H9 (cell line): ENCODE measurements at places on chromosomes 7 and 10.

- H3K36me3 ChIP-seq: no peaks in the 10 kb centered on the region; the same call in 1 of the 3 replicates
- no peak overlapping the region for H3K4me3 ChIP-seq
- H3K27me3 ChIP-seq: no peaks in the 10 kb centered on the region
- no peaks in the 10 kb centered on the region for H3K4me1 ChIP-seq
- no peak overlapping the region for H3K27ac ChIP-seq
These were observed 13.6 kb downstream of the OPTN start for GRCh38 chr10:13113544-13113943.

GRCh38 chr10:24849051-24849450, 103.4 kb downstream of the PRTFDC1 start:
- peaks cover 6% of the 10 kb centered on the region; the same call in 1 of the 2 replicates for H3K4me1 ChIP-seq
- H3K36me3 ChIP-seq: no peaks in the 10 kb centered on the region
- no peak for DNase-seq
- no peaks in the 10 kb centered on the region for H3K27me3 ChIP-seq

DNA sequence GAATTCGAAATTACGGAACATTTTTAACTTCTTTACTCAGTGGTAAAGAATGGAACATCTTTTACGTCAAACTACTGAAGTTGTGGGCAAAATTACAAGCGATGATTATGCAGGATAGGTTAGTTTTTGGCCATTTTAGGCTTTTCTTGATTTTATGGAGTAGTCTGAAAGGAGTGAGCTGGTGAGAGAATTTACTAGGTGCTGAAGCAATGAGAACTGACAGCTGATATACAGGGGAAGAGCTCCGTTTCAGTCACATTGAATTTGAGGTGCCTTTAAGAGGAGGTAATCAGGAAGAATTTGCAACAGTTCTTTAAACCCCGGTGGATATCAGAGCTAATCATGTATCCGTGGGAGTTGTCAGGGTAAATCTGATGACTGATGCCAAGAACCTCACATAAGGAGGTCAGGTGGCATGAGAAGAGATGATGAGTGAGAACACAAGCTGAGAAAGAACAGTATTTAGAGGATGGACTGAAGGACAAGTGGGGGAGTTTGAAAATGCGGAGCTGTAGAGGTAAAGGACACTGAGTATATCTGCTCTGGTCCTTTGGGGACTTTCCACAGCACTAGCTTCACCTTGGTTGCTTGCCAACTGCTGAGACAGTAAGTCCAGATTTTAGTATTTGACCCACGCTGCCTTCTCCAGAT, 104.3 kb downstream of the AHR start:
- no peaks in the 10 kb centered on the region for H3K4me1 ChIP-seq
- no peak for DNase-seq
- H3K27me3 ChIP-seq: no peaks in the 10 kb centered on the region
- no peak overlapping the region for H3K4me3 ChIP-seq
- H3K36me3 ChIP-seq: peaks cover under 1% of the 10 kb centered on the region; the same call in 1 of the 3 replicates
- no peak overlapping the region for H3K27ac ChIP-seq

DNA sequence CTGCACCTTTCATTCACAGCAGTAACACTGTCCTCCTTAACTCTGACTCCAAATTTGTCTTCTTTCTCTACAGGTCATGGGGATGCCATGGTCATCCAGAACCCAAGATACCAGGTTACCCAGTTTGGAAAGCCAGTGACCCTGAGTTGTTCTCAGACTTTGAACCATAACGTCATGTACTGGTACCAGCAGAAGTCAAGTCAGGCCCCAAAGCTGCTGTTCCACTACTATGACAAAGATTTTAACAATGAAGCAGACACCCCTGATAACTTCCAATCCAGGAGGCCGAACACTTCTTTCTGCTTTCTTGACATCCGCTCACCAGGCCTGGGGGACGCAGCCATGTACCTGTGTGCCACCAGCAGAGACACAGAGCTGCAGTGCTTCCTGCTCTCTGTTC, 156.2 kb upstream of the PRSS1 start:
- no peaks in the 10 kb centered on the region for H3K4me1 ChIP-seq
- no peak overlapping the region for H3K27ac ChIP-seq
- no peak for DNase-seq
- no peak overlapping the region for H3K4me3 ChIP-seq
- no peaks in the 10 kb centered on the region for H3K36me3 ChIP-seq

- no peaks in the 10 kb centered on the region for H3K4me1 ChIP-seq
- H3K27ac ChIP-seq: no peak overlapping the region
- no peak for DNase-seq
- peaks cover 85% of the 10 kb centered on the region for H3K36me3 ChIP-seq
- no peaks in the 10 kb centered on the region for H3K27me3 ChIP-seq
- H3K4me3 ChIP-seq: no peak overlapping the region
These were observed 127.4 kb downstream of the TRRAP start for GRCh38 chr7:99005776-99006175.

DNA sequence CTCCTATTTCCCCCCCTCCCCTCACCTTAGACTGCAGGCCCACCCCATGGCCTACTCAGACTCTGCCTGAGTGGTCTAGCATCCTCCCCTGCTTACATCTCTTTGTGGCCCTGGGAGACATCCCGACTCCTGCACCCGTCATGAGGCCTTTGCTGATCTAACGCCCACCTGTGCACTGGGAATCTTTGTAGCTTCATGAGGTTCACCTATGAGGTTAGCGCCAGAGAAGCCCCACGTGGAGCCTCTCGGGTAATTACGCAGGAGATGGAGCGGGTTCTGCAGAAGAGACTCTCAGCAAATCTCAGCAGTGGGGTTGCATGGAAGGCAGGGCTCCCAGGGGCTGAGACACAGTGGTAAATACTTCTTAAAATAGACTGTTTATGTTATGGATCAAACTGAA, 43.5 kb upstream of the HSPA12A start:
- H3K4me1 ChIP-seq: no peaks in the 10 kb centered on the region
- H3K27ac ChIP-seq: no peak overlapping the region
- H3K27me3 ChIP-seq: no peaks in the 10 kb centered on the region
- H3K36me3 ChIP-seq: no peaks in the 10 kb centered on the region; the same call in 2 of the 3 replicates
- H3K4me3 ChIP-seq: no peak overlapping the region

DNA sequence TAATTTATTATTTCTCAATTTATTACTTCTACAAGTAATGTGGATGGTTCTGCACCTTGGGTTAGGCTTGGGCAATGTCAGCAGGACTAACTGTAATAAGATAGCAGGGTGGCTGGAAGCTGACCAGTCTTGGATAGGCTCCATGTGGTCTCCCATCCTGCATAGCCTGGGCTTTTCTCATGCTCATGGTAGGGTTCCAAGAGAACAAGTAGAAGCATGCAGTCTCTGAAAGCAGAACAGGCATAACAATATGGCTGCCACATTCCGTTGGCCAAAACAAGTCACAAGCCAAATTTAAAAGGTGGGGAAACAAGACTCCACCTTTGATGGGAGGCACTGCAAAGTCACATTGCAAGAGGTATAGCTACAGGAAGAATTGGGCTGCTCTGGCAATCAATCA, 98.6 kb upstream of the MDFIC start:
- peaks cover 16% of the 10 kb centered on the region for H3K36me3 ChIP-seq
- DNase-seq: peak; percentile 49
- H3K27ac ChIP-seq: peak overlapping the region; percentile 8
- no peaks in the 10 kb centered on the region for H3K27me3 ChIP-seq
- no peak overlapping the region; the same call in 2 of the 3 replicates for H3K4me3 ChIP-seq

GRCh38 chr10:24407928-24408327, 199.0 kb downstream of the KIAA1217 start:
- no peak for DNase-seq
- no peak overlapping the region for H3K4me3 ChIP-seq
- no peaks in the 10 kb centered on the region for H3K36me3 ChIP-seq
- no peaks in the 10 kb centered on the region for H3K27me3 ChIP-seq

DNA sequence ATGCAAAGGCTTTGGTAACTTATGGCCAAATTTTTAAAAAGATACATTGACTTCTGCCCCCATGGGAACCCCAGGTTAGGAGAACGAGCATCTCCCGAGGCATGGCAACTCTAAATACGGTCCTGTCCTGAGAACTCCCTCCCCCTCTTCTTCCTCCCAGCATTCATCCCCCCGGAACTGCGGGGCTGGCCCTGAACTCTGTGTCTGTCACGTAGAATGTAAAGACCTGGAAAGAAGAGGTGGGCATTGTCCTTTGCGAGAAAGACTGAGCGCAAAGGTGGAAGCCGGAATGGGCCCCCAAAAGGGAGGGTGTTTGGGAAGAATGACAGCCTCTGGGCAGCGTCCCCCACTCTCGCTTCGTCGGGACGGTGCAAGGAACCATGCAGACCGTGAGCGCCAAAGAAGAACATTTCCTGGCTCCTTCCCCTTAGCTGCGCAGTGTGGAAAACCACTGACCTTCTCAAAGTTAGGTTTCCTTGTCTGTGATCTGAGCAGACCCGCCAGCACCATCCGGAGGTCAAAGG, 21.0 kb downstream of the SHH start:
- H3K27ac ChIP-seq: no peak overlapping the region
- no peaks in the 10 kb centered on the region for H3K36me3 ChIP-seq
- no peaks in the 10 kb centered on the region; the same call in 1 of the 2 replicates for H3K27me3 ChIP-seq
- no peak for DNase-seq
- no peak overlapping the region for H3K4me3 ChIP-seq
- no peaks in the 10 kb centered on the region for H3K4me1 ChIP-seq

- no peak overlapping the region for H3K4me3 ChIP-seq
- H3K27me3 ChIP-seq: no peaks in the 10 kb centered on the region
- no peak overlapping the region for H3K27ac ChIP-seq
- DNase-seq: no peak
- no peaks in the 10 kb centered on the region for H3K4me1 ChIP-seq
- H3K36me3 ChIP-seq: peaks cover 61% of the 10 kb centered on the region
These were observed 38.3 kb downstream of the SND1 start for GRCh38 chr7:127690337-127690736.

GRCh38 chr10:123536176-123536845, 129.8 kb upstream of the GPR26 start:
- peaks cover 6% of the 10 kb centered on the region; the same call in 1 of the 2 replicates for H3K4me1 ChIP-seq
- DNase-seq: no peak
- no peak overlapping the region for H3K4me3 ChIP-seq
- peaks cover 2% of the 10 kb centered on the region; the same call in 1 of the 3 replicates for H3K36me3 ChIP-seq

DNA sequence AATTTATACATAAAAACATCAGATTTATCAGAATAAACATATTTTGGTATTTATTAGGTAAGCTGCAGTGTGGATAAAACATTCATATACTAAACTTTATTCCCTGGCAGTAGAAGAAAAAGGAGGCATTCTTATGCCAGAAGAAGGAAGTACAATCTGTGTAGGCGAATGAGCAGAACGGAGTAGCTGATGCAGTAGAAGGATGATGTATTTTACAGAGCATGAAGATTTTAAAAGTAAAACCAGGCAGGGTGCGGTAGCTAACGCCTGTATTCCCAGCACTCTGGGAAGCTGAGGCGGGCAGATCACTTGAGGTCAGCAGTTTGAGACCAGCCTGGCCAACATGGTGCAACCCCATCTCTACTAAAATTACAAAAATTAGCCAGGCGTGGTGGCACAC, 294.9 kb upstream of the MKLN1 start:
- H3K4me1 ChIP-seq: no peaks in the 10 kb centered on the region
- DNase-seq: no peak
- H3K4me3 ChIP-seq: no peak overlapping the region
- no peak overlapping the region for H3K27ac ChIP-seq
- H3K36me3 ChIP-seq: 0 out of 2 replicates have a peak, but pooled peaks cover 4% of the 10 kb centered on the region

DNA sequence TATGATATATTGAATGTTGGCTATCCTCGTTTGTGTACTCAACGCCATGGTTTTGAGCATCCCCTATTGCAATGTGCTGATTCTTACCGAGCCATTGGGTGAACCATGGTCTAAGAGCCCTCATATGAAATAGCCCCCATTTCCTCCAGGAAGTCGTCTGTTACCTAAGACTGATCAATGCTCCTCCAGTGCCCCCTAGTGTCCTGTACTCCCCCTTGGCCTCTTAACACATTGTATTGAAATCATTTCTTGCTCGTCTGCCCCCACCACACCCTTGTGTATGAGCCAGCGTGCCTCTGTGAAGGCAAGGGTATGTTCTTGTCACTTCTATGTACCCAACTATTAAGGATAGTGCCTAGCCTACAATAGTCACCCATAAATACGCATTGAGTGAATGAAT, 11.2 kb upstream of the SLC35B4 start:
- no peaks in the 10 kb centered on the region for H3K27me3 ChIP-seq
- peak; percentile 79 for DNase-seq
- H3K27ac ChIP-seq: no peak overlapping the region
- H3K4me3 ChIP-seq: no peak overlapping the region
- no peaks in the 10 kb centered on the region for H3K4me1 ChIP-seq
- H3K36me3 ChIP-seq: no peaks in the 10 kb centered on the region

- no peaks in the 10 kb centered on the region for H3K27me3 ChIP-seq
- no peaks in the 10 kb centered on the region for H3K4me1 ChIP-seq
- no peaks in the 10 kb centered on the region for H3K36me3 ChIP-seq
- no peak for DNase-seq
These were observed 327.7 kb downstream of the CXCL12 start for GRCh38 chr10:44056967-44057805.

DNA sequence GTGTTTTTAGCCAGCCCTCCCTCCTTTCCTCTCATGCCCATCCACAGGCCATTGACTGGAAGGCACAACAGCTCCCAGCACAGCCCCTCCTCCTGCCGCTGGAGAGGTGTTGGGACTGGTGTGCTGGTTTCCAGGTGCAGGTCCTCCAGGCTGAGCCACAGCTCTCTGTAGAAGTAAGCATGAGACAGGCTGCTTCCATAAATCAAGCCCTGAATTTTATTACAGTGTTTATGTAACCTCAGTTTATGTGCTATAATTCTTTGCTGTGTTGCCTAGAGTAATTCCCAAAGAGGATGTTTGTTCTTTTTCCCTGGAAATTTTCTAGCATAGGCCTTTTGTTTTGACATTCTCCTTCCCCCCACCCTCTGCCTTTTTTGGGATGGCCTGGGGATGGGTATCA, 445.8 kb downstream of the AUTS2 start:
- H3K4me3 ChIP-seq: no peak overlapping the region
- H3K36me3 ChIP-seq: no peaks in the 10 kb centered on the region
- no peaks in the 10 kb centered on the region for H3K27me3 ChIP-seq
- peaks cover 5% of the 10 kb centered on the region; the same call in 1 of the 2 replicates for H3K4me1 ChIP-seq
- peak; percentile 72 for DNase-seq
- H3K27ac ChIP-seq: no peak overlapping the region

GRCh38 chr7:81908220-81908619, 138.4 kb upstream of the HGF start:
- H3K4me3 ChIP-seq: no peak overlapping the region
- 0 out of 2 replicates have a peak, but pooled peaks cover under 1% of the 10 kb centered on the region for H3K36me3 ChIP-seq
- no peak for DNase-seq
- no peaks in the 10 kb centered on the region for H3K27me3 ChIP-seq
- H3K27ac ChIP-seq: no peak overlapping the region
- H3K4me1 ChIP-seq: no peaks in the 10 kb centered on the region

- no peak overlapping the region for H3K27ac ChIP-seq
- DNase-seq: no peak
- H3K27me3 ChIP-seq: no peaks in the 10 kb centered on the region
- H3K36me3 ChIP-seq: peaks cover 5% of the 10 kb centered on the region
These were observed 11.5 kb downstream of the SGPL1 start for GRCh38 chr10:70827086-70827757.

- no peak overlapping the region for H3K27ac ChIP-seq
- no peak for DNase-seq
- no peaks in the 10 kb centered on the region for H3K36me3 ChIP-seq
- H3K27me3 ChIP-seq: no peaks in the 10 kb centered on the region
These were observed 748.5 kb downstream of the DNAJB9 start for GRCh38 chr7:109318136-109318535.
